ENCODE measurements at places on chromosomes 6 and 20. TPM values are rescaled to one million over a fixed set of nuclear protein-coding genes. Genes with fewer than 3 reads are reported as not detected.

The MYT1 gene
- 7.1 TPM for total RNA-seq

The PHACTR3 gene
- total RNA-seq, result not detected

The LKAAEAR1 gene
- not detected for total RNA-seq

The POPDC3 gene
- total RNA-seq, result 10.1 TPM

The PPIL6 gene
- 3.3 TPM for total RNA-seq

The DUSP15 gene
- not detected for total RNA-seq

The RIMS4 gene
- 0.05 TPM for total RNA-seq

The RAB22A gene
- total RNA-seq, result 9.9 TPM

The TRIM31 gene
- not detected for total RNA-seq

The SIRPA gene
- 15.3 TPM for total RNA-seq

The LPA gene
- total RNA-seq, result not detected

The NKX2-2 gene
- not detected for total RNA-seq

The HRH3 gene
- not detected for total RNA-seq

The IL17F gene
- total RNA-seq, result not detected

DNA sequence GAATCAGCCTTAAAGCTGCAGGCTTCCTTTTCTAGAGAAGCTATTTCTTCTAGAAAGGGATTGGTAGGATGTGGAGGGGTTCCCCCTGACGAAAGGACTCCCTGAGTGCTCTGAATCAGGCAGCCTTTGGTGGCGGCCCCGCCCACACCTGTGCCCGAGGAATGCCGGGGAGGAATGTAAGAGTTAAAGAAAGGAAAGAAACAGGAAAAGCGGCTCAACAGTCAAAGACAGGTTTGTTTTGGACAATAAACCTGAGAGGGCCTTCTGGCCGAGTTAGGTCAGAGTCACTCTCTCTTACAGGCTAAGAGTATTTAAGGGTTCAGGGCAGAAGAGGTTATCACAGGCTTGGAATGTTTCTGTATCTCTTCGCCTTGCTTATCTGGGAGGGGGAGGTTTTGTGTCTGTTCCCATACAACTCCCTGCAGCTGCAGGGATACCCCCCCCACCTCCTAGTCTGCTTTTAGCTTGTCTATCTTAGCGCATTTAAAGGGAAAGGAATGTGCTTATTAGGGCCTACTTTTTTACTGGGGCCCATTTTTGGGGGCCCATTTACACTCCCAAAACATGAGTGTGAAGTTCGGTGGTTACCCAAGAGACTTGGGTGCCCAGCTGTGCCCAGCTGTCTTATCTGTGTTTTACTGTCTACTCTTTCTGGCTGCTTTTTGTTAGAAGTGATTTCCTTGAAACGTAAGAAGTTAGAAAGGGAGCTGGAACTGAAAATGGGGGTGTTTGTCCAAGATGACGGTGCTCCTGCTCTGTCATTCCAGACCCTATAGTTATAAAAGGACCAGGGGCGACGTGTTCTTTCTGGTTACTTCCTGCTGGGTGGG, 32.8 kb downstream of the DYNLT1 start:
- no peak for DNase-seq

GRCh38 chr6:63790334-63790733, 154.7 kb downstream of the PHF3 start:
- DNase-seq, result no peak

DNA sequence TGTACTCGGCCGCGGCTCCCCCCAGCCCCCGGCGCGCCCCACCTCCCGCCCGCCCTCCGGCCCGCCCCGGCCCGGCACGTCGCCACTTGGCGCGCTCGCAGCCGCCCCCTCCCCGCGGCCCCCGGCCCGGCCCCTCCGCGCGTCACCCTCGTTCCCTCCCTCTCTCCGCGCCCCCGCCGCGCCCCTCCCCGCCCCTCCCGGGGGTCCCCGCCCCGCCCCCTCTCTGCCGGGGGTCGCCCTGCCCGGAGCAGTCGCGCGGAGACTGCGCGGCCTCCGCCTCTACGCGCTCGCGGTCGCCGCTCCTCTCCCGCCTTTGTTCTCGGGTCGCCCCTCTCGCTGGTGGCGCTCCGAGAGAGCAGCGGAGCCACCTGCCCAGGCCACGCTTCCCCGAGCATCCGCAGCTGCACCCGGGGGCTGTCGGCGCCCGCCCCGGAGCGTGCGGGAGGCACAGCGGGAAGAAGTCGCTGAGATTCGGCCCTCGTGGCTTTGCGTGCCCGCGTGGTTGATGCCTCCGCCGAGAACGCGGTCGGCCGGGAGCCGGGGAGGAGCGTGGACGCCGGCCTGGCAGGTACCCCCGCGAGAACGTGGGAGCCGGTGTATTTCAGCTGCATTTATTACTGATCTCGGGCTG, at the start of gene PHF10:
Gene PHF10 (minus strand): TSS at position 7 of the 631 bp plus-strand sequence. CDS start 569 bp downstream, outside the sequence.
- DNase-seq, result no peak

DNA sequence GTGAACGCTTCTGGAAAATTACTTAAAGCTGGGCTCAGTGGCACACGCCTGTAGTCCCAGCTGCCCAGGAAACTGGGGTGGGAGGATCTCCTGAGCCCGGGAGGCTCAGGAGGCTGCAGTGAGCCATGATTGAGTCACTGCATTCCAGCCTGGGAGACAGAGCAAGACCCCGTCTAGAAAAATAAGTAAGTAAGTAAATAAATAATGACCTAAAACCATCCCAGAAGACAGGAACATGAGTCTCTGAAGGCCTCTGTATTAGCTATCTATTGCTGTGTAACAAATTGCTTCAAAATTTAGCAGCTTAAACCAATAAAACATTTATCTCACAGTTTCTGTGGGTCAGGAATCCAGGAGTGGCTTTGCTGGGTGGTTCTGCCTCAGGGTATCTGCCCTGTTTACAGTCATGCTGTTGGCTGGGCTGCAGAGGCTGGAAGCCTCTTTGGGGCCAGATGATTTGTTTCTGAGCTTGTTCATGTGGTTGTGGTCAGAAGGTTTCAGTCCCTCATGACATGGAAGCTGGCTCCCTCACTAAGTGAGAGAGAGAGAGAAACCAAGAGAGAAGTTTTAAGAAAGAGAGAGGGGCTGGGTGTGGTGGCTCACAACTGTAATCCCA, 48.4 kb upstream of the NCOA3 start:
- DNase-seq, result peak; percentile 74

GRCh38 chr6:133132466-133132971, 108.6 kb upstream of the EYA4 start:
- no peak for DNase-seq

GRCh38 chr20:41003143-41003935, 25.3 kb upstream of the TOP1 start:
- DNase-seq, result peak; percentile 98

- DNase-seq, result no peak
Measured at GRCh38 chr6:70686548-70687133, 19.0 kb downstream of the SMAP1 start.

DNA sequence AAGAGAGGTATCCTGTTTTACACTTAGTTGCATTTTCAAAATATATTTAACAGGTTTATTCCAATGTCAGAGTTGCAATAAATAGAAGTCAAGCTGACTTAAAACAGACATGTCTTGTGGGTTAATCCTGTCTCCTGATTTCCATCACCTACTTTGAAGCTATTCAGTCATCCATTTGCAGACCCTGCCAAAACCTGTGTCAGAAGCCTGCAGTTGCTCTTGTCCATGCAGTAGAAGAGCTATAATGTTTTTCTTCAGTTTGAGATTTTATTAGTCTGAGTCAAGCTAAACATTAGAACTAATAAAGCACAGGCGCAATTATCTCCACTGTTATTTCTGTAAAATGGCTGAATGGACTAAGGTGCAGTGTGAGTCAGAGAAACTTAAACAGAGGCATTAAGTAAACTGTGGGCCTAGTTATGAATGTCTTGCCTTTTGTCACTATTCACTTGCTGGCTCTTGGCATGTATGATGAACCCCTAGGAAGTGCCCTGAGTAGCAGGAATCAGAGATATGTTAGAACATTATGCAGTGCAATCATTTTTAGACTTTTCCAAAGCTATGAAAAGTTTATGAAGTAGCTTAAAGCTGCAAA, 11.0 kb upstream of the HDGFL1 start:
- DNase-seq, result no peak

DNA sequence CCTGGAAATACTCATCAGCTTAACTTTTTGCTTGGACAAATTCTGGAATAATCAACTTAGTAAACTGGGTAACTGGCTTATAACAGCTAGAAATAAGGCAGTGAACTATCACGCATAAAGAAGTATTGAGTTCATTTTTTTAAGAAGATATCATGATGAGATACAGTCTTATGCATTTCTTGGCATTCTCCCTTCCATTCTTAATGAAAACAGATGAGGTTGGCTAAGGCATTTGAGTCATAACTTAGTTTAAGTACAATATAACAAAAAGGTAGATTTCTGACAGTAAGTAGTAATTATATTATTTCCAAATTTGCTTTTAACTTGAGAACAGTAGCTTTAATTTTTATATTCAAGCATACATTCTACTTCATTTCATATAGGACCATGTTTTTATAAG, 56.1 kb downstream of the SAMD5 start:
- no peak for DNase-seq

GRCh38 chr6:111871207-111871606, 2.0 kb downstream of the FYN start:
- no peak for DNase-seq

DNA sequence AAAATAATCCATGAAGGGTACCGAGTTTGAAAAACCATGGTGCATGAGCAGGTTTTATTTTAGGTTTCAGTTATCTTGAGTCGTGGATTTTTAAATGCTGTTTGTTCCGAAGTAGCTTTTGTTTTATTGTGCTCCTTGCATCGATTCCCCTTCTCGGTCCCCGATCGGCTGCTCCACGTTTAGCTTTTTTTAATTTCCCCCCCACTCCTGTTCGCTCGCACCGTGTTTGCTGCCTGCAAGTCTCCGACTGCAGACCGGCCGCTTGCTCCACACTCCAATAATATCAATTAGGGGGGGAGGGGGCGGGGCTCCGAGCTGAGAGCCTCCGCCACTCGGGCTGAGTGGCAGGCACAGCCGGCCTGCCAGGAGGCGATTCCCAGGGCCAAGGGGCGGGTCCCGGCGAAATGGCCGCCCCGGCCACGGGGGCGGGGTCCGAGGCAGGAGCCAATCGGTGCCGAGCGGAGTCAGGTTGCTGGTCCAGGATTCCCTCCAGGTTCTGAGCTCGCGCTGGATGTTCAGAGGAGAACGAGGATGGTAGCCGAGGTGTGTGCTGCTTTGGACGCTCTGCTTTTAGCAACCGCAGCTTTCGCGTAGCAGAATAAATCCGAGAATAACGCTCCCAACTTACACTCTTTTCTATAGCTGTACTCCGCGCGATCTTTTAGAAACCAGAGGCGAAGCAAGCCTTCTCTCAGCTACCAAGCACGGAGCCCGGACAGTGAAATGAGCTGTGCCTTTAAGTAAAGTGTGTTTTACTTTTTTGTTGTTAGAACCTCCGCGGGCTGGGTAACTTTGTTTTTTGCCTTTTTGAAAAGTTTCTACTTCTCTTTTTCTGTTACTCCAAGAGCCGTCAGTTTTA, at the start of gene EPHA7:
Gene EPHA7 (minus strand): TSS at position 256 of the 859 bp plus-strand sequence. CDS start 218 bp downstream, at position 38.
- no peak for DNase-seq

DNA sequence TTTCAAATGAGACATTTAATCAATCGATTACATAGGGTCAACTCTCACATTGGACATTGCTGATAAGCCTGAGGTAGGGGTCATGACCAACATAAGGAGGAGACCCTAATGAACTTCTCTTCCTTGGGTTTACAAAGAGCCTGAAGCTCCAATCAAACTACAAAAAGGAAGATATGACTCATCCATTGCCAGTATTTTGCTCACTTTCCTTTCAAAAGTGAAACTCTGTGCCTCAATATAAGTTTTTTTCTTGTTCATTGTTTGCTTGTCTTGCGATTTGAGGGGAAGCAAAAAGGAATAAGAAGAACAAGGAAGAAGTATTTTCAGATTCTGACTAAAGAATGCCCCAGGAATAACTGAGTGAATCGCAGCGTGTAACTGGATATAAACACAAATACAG, 38.8 kb upstream of the KHDRBS2 start:
- no peak for DNase-seq

DNA sequence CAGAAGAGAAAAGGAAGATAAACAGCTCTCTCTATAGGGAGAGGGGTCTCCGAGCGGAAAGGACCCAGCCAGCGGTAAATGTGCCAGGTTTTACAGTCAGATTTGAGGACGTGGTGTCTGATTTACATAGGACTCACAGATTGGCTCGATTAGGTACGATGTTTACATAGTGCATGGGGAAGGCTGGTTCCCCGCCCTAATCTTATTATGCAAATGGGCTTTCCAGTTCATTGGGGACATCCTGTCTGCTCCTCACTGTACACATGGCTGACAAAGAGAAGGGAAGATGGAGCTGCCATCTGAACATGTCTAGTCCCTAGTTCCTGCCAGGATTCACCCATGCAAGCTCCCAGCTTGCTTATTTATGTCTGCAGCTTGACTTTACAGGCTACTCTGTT, 119.9 kb downstream of the RNF144B start:
- DNase-seq, result no peak

- DNase-seq, result no peak
Measured at GRCh38 chr20:32141465-32141980, 32.0 kb downstream of the TM9SF4 start.

DNA sequence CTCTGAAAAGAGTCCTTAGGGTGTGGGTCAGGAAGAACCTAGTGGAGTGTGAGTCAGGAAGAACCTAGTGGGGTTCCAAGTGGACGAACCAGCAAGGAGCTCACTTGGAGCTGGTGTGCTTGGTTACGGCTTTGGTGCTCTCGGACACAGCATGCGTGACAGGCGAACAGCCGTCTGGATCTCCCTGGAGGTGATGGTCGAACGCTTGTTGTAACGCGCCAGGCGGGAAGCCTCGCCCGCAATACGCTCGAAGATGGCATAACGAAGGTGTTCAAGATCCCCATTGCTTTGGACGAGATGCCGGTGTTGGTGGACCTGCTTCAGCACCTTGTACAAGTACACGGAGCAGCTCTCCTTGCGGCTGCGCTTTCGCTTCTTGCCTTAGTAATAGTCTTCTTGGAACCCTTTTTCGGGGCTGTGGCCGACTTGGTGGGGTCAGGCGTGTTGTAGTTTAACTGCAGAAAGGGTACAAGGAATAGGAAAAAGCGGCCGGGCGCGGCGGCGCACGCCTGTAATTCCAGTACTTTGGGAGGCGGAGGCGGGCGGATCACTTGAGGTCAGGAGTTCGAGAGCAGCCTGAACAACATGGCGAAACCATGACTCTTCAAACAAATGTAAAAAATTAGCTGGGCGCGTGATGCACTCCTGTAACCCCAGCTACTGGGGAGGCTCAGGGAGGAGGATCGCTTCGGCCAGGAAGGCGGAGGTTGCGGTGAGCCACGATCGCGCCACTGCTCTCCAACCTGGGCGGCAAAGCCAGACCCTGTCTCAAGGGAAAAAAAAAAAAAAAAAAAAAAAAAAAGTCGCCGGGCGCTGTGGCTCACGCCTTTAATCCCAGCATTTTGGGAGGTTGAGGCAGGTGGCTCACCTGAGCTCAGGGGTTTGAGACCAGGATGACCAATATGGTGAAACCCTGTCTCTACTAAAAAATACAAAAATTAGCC, 48.0 kb downstream of the OR2B2 start:
- DNase-seq, result no peak

- no peak for DNase-seq
Measured at GRCh38 chr6:118313762-118314161, 234.3 kb upstream of the PLN start.

GRCh38 chr6:32112431-32112980, 3.4 kb upstream of the TNXB start:
- no peak for DNase-seq

GRCh38 chr6:22067671-22068070, 229.2 kb downstream of the PRL start:
- DNase-seq, result no peak
